ENCODE measurements at places on chromosomes 2 and 18.

DNA sequence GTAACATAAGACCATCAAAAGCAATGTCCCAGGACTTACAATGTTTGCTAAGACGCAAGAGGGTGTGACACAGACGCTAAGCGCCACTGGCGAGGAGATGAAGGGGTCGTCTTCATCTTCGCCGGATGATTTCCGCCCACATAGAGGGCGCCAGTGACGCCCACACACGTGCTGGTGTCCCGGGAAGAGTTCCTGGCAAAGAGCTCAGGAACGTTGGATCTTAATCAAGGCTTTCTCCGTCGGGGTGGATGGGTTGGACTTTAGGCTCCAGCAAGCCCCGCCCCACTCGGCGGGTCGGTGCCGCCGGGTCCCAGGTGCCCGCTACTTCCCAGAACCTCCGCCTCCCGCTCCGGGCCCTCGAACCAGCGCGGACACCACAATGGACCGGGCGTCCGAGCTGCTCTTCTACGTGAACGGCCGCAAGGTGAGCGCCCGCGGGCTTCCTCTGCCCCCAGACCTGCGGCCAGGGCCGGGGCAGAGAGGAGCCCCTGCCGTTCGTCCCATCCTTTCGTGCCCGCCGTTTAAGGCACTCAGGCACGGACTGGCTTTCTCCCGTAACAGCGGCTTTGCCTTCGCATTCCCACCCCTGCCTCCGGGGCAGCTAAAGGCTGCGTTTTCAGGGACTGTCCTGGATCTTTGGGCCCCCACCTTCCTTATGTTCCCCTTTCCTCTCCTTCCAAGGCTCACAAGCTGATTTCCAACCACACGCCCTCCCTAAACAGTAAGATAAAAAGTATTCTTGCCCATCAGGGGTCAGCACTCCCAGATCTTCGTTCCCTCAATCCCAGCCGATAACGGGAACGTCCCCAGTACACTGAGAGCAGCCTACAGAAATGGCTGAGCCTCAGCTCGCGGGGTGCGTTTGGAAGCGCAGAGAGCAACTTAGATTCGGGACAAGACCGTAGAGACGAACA, at the start of gene AOX1:
AOX1 (plus strand) TSS at position 285 of the 914 bp plus-strand sequence; CDS start at position 380, 95 bp downstream.
- DNase-seq, result no peak

GRCh38 chr2:30509716-30510115, 62.7 kb downstream of the LCLAT1 start:
- DNase-seq, result no peak

GRCh38 chr18:10041180-10041579, 127.4 kb downstream of the VAPA start:
- no peak for DNase-seq

DNA sequence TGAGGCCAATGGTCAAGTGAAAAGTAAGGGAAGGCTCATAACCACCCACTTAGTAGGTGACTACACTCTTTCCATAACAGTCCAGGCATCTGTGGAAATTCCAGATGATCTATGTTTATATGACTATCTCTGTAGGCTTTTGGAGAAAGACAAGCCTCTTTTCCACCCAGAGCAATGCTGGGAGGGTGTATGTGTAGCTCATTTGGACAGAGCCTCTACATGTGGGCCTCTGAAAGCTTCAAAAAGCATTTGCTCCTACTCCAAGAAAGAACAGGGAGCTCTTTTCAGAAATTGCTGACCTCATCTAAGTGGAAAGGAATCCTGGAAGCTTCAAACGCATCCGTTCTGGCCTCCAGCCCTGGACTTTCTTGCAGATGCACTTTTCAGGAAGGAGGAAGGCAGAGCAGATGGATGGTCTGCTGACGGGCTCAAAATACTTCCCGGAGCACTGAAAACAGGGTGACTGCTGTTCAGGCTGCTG, 308.7 kb downstream of the LRATD1 start:
- DNase-seq, result no peak

DNA sequence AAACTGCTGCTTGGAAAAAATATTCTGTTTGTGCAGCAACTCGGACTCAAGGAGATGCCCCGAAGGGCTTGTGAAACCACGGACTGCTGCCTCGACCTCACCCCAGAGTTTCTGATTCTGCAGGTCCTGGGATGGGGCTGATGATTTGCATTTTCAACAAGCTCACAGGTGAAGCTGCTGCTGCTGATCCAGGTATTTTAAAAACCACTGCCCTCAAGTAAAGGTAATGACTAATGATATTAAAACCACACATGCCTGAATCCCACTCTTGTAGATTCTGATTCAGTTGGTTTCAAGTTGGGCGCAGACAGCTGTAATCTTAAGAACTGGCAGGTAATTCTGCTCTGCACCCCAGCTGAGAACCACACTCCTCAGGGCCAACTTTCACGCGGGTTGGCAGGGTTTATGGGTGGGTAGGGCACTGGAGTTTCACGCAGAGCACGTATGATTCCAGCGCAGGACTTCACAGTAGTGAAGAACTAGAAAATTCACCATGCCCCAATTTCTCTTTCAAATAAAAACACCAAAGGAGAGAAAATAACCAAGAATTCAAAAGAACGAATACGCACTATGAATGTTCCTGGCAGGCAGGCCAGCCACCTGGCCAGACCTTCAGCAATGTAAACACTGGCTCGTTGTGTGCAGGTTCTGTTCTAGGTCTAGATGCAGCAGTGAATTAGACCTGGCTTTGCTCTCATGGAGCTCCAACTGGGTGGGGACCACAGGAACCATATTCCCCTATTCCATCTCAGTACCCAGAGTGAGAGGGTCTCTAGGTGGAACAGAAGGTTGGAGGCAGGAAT, 74.6 kb upstream of the ZFP36L2 start:
- DNase-seq, result no peak

DNA sequence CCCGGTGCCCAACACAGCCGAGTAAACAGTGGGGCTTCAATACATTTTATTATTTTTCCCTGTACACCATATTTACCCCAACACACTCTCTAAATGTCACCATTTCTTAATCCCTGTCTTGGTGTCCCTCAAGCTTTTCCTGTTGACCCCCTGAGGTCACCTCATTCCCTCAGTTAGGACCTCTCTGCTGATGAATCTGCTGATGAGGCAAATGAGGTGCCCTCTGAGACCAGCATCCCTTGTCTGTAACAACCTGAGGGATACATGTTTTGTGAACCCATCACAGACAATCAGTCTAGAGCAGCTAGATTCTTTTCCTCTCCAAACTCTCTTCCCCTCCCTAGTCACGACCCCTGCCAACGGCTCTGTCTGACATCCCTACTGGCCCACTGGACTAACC, 127.6 kb downstream of the FSHR start:
- DNase-seq, result no peak

GRCh38 chr2:142321706-142322280, 191.0 kb upstream of the LRP1B start:
- no peak for DNase-seq

DNA sequence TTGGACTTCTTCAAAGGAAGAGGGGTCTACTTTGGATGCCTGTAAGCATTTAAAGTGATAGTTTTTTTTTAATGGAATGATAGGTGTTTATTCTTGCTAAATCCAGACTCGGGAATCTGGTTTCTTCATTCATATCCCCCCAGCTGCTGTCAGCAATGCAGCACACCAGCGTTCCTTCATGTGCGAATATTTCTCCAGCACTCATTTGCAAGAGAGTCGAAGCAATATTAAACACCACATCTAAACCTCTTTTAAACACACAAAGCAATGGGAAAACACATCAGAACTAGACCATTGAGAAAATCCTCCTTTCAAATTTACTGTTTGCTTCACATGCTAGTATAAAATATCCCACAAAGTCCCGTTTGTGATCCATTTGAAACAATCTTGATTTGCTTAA, 563.7 kb downstream of the ARHGAP15 start:
- no peak for DNase-seq
